ENCODE measurements at places on chromosomes 16 and 17.

DNA sequence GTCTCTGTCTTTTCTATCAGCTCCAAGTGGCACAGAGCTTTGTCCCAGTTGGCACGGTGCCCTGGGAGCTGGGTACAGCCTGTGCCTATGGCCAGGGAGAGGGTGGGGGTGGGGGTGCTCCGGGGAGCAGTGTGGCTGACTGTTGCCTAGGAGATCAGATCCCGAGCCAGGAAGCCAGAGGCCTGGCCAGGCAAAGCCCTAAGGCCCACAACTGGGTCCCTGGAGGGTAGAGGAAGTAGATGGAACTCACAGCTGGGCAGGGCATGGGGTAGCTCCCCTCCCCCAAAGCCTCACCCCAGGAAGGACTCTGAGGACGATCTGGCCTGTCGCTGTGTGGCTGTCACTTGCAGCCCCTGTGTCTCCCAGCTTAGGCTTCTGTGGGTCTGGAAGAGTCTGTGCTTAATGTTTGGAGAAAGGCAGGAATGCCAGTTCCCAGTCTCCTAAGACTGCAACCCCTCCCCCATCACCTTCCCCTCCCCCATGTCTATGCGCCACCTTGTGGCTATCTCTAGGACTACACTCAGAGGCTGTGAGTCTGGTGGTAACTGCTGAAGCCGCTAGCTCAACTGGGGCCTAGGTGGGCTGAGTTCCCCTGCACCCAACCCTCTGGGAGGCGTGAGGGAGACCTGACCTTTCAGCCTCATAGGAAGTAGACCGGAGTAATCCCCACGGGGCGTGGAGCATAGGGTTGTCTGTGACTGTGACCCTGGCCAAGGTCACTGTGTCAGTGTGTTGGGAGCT is 12.6 kb downstream of the THRA start:
- peak; percentile 73 for DNase-seq

GRCh38 chr17:68566442-68566738 is 34.8 kb downstream of the FAM20A start:
- DNase-seq, result peak; percentile 68

DNA sequence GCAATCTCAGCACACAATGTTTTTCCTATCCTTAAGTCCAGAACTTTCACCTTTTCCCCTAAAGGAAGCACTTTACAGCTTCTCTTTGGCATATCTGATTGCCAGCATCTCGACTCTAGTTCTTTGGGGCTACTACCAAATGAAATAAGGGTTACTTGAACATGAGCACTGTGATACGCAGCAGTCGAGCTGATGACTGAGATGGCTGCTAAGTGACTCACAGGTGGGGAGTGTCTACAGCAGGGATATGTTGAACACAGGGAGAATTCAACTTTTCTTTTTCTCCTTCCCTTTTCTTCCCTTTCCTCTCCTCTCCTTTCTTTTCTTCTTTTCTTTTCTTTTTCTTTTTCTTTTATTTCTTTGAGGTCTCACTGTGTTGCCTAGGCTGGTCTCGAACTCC is 334.8 kb downstream of the MAF start:
- DNase-seq, result no peak

- peak; percentile 40 for DNase-seq
These were observed 7.3 kb upstream of the CPHXL start for GRCh38 chr16:75733305-75734211.

GRCh38 chr17:62967205-62967529 is 1.1 kb downstream of the TANC2 start:
- no peak for DNase-seq

GRCh38 chr17:42442196-42442565 is 16.5 kb upstream of the ATP6V0A1 start:
- no peak for DNase-seq

- no peak for DNase-seq
These were observed 61.1 kb downstream of the NT5M start for GRCh38 chr17:17364338-17364667.

- DNase-seq, result peak; percentile 67
These were observed 67.9 kb downstream of the N4BP1 start for GRCh38 chr16:48542020-48542473.

- no peak for DNase-seq
These were observed 387.4 kb upstream of the ASIC2 start for GRCh38 chr17:33680472-33680871.

DNA sequence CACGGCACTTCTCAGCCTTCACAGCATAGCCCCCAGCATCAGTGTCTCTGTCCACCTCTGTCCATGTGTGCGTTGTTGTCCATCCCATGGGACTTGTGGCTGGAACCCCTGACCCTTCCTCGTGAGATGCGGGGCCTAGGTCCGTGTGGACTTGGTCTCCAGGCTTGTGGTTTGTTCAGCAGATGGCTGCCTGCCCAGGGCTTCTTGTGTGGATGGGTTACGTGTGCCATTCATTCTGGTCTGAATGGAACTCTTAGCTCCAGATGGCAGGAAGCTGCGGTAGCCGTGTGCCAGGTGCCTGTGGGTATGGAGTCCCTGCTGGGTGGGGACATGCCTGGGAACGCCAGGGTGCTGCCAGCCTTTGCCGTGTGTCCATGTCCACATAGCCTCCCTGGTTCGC is 31.7 kb upstream of the NUDT16L1 start:
- no peak for DNase-seq

- no peak for DNase-seq
These were observed 215.9 kb upstream of the TNRC6C start for GRCh38 chr17:77742579-77742978.

DNA sequence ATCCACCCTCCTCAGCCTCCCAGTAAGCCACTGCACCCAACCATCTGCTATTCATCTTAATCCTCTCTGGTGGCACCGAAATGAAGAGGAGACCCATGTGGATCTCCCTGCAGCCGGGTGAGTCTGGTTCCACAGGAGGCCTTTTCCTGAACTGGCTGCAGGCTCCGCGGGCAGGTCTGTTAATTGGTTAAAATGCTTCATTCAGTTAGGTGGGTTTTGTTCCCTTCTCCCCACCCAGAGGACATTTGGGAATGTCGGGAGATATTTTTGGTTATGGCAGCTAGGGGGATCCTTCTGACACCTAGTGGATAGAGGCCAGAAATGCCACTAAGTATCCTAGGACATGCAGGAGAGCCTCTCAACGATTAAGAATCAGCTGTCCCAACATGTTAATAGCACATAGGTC is 16.7 kb downstream of the C16orf54 start:
- peak; percentile 56 for DNase-seq

All from fibroblast of villous mesenchyme (primary cell).